ENCODE measurements at places on chromosomes 3 and 15.

GRCh38 chr3:185645596-185646381 is 59.7 kb downstream of the SENP2 start:
- DNase-seq: peak; percentile 29

DNA sequence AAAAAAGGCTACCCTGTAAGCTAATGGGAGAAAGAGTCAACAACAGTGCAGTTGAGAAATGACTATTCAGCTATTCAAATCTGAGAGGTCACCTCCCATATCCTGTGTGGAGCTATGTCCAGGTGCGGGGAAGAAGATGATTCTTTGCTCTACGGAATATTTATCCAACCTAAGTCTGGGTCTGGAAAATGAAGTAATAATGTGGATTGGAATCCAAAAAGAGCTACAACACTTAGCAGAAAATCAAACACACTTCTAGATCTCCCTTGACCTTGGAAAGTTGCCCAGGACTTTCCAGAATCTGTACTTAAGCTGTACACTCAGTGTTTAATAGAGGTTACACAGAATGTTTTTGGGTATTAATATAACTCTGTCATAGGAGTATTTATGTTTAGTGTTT is 251.9 kb downstream of the NAALADL2 start:
- DNase-seq: no peak

DNA sequence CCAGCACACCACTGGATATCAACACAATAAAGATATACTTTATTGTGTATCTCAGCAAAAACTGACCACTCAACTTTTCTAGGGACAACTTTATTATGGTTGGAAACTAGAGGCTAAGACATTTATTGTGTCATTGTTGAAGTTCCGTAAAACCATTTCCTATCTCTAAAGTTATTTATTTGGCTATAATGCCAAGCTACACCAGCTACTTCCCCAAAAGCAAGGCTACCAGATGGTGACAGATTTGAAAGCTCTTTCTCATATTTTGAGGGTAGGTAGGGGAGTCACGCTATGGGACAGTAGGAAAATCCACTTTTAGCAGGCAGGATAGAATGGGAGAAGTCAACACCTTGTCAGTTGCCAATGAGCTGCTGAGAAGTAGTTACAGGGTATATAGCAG is 834.6 kb upstream of the CFAP20DC start:
- no peak for DNase-seq

DNA sequence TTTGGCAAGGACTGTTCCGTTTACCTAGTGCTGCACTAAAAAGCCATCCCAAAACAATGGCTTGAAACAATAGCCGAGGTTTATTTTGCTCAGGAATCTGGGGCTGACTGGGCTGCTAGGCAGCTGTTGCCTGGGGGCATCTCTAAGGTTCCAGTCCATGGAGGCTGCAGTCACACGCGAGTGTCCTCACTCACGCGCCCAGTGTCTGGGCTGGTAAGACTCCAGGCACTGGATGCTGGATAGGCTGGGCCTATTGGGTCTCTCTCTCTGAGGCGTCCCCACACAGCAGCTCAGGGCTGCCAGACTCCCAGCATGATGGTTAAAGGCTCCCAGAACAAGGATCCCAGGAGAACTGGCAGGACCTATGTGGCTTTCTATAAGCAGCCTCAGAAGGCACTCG is 34.2 kb downstream of the ALS2CL start:
- DNase-seq: no peak

DNA sequence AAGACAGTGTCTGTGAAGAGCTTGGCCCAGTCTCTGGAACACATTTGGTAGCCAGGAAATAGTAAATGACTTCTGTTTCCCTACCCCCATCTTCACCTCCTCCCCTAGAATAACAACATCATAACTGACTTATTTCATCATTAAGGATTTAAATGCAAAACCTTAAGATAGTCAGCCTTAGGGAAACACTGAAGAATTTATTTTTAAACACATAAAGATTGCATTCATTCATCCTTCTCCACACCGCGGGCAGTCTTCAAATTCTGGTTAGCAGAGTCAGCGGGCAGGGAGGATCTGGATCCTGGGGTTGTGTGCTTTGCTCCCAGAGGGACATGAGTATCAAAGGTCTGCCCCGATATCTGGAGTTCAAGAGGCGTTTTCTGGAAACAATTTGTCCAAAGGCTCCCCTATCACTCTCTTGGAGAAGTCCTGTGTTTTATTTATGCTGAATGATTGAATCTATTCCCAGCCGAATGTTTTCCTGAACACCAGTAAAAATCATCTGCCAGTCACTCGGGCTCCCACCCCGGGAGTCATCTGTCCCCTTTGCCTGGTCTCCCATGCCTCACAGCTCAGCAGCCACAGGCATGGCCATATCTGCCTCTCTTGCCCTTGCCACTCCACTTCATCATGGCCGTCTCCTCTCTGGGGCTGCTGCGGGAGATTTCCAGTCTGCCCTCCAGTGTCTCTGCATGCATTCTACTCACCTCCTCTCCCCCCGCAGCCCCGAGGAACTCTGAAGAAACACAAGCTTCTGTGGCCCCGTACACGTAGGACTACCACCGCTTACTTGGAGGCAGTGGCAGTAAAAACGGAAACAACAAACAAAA is 234.7 kb upstream of the CTDSPL start:
- no peak for DNase-seq

Measured in SHP77 treated with DMSO at 0.1 percent for 48 hours (cell line).